ENCODE measurements at places on chromosomes 11 and 22. TPM values are rescaled to one million over a fixed set of nuclear protein-coding genes. Genes with fewer than 3 reads are reported as not detected.

GRCh38 chr22:31504282-31504681, 7.9 kb downstream of the SFI1 start:
- H3K27ac ChIP-seq: peak overlapping the region; percentile 29
- no peaks in the 10 kb centered on the region for H3K36me3 ChIP-seq

Gene DDIAS
- 4.0 TPM for total RNA-seq

- H3K4me1 ChIP-seq: no peaks in the 10 kb centered on the region
- H3K4me3 ChIP-seq: no peak overlapping the region
- no peak for DNase-seq
These were observed 33.2 kb upstream of the LDHA start for GRCh38 chr11:18361154-18361553.

Gene CLMP
- 26.5 TPM for total RNA-seq

- no peaks in the 10 kb centered on the region for H3K4me1 ChIP-seq
- no peaks in the 10 kb centered on the region for H3K27me3 ChIP-seq
- DNase-seq: no peak
- no peaks in the 10 kb centered on the region for H3K36me3 ChIP-seq
- no peak overlapping the region for H3K4me3 ChIP-seq
These were observed 13.0 kb downstream of the ZBED4 start for GRCh38 chr22:49866646-49867045.

Gene OR2D2
- not detected for total RNA-seq

Gene PATE2
- not detected for total RNA-seq

GRCh38 chr22:27075028-27075678, 417.8 kb downstream of the MIAT start:
- peaks cover 4% of the 10 kb centered on the region for H3K4me1 ChIP-seq
- no peak for DNase-seq
- H3K36me3 ChIP-seq: no peaks in the 10 kb centered on the region
- no peak overlapping the region for H3K27ac ChIP-seq
- no peak overlapping the region for H3K4me3 ChIP-seq

DNA sequence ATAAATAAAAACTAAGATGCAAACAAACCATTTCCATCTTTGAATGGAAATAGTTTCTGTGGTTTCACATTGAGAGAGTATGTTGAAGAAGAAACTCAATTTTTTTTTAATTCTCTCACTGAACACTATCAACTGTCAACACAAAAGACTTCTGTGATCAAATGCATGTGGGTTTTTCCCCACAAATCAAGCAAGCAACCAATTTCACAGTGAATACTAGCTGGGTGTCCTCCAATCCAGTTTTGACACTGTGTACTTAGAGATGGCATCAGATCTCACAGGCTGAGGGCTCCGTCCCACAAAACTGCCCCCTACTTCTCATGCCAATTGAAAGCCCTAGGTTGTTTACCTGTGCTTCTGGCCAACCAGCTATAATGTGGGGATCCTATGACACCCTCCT, 34.5 kb downstream of the CTSC start:
- H3K4me3 ChIP-seq: no peak overlapping the region
- no peaks in the 10 kb centered on the region for H3K27me3 ChIP-seq
- H3K4me1 ChIP-seq: no peaks in the 10 kb centered on the region

Data from astrocyte (in vitro differentiated cells and primary cell).